ENCODE measurements at places on chromosomes 3 and 15. TPM values are rescaled to one million over a fixed set of nuclear protein-coding genes. Genes with fewer than 3 reads are reported as not detected.

- no peak for DNase-seq
Measured at GRCh38 chr15:100842756-100843730, 36.6 kb upstream of the ALDH1A3 start.

GRCh38 chr15:41777421-41777973 is 3.2 kb downstream of the MAPKBP1 start:
- no peak for DNase-seq

DNA sequence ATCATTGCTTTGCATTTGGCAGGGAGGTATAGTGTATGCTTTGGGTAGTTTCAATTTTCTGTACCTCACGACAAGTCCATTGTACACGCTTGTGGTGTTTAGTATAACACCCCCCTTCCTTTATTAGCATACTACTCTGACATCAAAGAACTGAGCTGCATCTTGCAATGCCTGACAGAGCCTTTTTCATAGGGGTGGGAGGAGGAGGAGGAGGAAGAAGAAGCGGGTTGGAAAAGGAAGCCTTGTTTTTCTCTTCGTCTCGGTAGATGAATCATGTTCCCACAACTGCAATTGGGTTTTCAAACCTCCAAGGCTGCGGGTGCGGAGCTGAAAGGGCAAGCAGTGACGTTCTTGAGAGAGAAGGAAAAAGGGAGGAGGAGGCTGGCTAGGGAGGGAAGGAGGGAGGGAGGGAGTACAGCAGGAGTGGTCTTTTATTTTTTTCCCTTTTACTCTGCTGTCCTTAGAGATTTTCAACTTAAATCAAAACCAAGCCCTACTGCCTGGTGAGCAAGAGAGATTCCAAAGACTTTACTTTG is 175.7 kb downstream of the KLHL25 start:
- peak; percentile 86 for DNase-seq

DNA sequence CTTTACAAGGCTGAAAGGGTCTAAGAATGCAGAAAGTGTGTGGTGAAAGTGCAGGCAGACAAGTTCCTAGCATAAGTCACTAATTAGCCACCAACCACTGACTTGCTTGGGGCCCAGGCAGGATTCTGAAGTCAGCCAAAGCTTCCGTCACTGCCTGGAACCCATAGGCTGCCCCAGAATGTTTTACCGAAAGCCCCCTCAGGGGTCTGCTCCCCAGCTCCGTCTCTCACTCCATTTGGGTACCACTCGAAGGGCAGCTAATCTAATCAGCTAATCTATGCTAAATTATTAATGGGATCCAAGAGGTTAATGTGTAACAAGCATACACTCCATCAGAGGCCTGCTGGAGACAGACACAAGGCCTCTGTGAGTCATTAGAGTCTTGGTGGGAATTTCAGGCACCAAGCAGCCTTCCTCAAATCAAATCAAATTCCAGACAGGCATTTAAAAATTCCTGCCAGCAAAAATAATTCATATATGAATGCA is 13.2 kb downstream of the ADAMTS9 start:
- no peak for DNase-seq

GRCh38 chr15:96369825-96370621 is 39.5 kb downstream of the NR2F2 start:
- DNase-seq, result no peak

GRCh38 chr15:50137330-50137761 is 18.3 kb upstream of the ATP8B4 start:
- no peak for DNase-seq

DNA sequence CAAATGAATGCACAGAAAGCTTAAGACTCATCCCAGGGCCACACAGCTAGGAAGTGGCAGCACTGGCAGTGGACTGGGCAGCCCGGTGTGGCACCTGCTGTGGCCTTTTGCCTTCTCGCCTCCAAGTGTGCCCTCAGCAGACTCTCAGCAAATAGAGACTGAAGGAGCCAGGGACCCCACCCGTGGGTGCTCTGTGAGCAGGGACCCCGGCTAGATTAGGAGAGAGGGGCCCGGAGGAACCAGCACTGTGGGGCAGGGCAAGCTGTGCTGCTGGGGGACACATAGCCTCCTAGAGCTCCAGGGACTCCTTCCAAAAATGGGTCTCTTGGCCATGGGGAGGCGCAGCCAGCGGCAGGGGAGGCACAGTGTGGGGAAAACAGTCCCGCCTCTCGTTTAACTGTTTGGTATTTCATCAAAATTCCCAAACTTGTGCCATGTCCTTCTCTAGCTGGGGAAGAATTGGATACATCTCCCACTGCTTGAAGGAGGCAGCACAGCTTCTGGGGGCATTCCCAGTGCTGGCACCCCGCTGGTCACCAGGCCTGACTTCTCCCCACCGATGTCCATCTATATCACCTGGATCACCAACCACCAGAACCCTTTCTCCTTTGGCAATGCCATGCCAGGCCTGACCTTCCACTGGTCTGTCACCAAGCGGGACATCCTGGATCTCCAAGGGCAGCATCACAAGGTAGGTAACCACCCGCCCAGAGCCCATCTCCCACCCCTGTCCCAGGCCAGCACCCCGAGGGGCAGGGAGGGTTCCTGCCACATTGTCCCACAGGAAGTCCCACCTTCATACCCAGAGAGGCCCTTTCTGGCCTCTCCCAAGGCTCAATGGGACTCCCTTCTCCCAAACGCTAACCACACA is 12.0 kb upstream of the TXNRD3 start:
- no peak for DNase-seq

DNA sequence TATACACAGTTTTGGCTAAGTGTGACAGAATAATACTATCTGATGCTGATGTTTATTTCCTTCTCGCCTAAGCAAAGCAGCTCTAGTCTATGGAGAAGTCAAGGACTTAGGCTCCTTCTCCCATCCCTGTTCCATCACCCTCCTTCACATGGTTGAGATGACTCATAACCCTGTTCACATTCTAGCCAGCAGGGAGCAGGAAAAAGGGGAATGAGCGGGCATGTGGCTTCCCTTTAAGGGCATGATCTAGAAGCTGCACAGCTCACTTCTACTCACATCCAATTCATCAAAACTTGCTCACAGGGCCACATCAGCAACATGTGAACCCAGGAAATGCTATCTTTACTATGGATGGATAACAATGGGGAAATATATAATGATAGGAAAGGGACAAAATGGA is 40.9 kb downstream of the CBLB start:
- DNase-seq, result no peak

- no peak for DNase-seq
Measured at GRCh38 chr15:92638709-92639365, 16.7 kb downstream of the FAM174B start.

DNA sequence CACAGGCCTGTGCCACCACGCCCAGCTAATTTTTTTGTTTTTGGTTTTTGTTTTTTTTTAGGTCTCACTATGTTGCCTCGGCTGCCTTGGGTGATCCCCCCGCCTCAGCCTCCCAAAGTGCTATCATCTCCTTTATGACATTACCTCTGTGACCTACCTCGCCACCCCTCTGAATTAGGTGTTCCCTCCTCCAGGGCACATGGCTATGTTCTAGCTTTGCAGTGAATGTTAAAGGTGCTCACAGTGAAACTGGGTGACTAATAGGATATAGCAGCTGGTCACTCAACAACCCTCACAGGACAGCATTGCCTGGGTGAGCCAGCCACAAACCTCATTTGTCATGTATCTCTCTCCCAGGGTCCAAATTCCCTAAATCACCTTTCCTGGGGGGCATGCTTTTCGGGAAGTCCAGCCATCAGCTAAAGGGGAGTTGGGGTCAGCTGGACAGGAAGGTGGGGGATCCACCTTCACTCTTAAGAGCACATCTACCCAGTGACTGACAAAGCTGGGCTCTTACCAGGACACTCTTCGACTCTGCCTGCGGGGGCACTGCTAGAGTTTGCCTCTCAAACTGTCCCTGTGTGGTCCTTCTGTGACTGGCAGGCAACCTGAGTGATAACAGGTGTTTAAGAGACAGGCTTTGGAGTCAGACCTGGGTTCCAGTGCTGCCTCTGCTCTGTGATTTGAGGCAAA is 1.6 kb upstream of the TTLL3 start:
- DNase-seq, result no peak

DNA sequence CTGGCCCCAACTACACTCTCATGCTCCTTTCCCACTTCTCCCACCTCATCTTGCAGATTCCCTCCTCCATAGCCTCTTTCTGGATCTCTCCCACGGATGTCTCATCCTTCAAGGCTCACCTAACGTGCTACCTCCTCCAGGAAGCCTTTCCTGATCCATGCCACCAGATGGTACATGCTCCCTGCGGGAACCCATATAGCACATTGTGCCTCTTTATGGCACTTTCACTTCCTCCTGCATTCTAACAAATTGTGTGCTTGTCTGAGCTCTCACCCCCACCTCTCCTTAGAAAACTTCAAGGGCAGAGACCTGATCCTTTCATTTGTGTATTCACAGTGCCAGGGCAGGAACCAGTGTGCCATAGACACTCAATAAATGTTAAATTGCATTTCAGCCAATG is 63.0 kb downstream of the HES1 start:
- DNase-seq, result no peak

DNA sequence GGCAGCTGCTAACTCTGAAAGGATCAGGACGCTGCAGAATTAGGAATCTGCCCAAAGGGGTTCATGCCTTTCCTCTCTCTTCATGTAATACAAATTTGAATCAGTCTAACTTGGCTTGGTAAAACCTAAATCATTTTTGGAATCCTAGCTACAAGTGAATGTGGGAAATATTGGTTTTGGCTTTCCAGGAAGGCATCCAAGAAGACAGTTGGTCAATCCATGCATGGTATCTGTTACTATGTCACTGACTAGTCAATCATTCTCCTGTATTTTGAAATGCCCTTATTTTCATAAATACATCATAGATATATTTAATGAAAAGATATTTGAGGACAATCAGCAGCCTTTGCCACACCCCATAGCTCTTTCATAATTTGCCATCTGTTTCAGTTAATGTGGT is 7.5 kb upstream of the PLS1 start:
- no peak for DNase-seq

- DNase-seq, result no peak
Measured at GRCh38 chr3:70554170-70554569, 241.7 kb upstream of the MDFIC2 start.

DNA sequence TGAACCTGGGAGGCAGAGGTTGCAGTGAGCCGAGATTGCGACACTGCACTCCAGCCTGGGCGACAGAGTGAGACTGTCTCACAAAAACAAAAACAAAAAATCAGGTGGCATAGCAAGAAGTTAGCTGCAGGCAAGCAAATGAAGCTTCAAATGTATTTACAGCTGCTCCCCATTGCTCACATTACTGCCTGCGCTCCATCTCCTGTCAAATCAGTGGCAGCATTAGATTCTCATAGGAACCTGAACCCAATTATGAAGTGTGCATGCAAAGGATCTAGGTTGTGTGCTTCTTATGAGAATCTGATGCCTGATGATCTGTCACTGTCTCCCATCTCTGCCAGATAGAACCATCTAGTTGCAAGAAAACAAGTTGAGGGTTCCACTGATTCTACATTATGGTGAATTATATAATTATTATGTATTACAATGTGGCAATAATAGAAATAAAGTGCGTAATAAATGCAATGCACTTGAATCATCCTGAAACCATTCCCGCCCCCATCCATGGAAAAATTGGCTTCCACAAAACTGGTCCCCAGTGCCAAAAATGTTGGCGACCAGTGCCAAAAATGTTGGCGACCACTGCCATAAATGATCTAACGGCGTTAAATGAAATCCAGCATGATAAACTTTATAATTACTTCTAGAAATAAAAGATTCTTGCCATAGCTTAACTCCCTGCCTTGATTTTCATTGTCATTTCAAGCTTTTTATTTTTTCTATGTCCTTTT is 616.7 kb upstream of the NAALADL2 start:
- no peak for DNase-seq

DNA sequence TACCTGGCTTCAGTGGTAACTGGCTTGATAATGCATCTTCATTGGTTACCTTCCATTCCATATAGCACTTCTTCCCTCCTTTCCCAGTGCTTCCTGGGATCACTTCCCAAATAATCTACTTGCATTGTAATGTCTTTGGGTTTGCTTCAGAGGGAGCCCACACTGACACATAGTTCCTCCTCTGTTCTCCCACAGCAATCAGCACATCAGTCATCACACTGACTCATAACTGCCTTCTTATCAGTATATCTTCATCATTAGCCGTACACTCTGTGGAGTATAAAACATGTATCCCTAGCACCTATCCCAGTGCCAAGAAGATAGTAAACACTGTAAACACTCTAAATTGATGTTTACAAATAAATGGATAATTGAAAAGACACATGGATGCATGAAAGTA is 91.4 kb upstream of the SCN10A start:
- DNase-seq, result no peak

- DNase-seq, result no peak
Measured at GRCh38 chr3:189282741-189283140, 111.0 kb downstream of the TPRG1 start.

GRCh38 chr3:105533960-105534359 is 167.3 kb downstream of the ALCAM start:
- no peak for DNase-seq

The ANKUB1 gene
- total RNA-seq, result 0.87 TPM

The RASA2 gene
- 19.6 TPM for total RNA-seq

The CLDN18 gene
- total RNA-seq, result not detected

The TICRR gene
- not detected for total RNA-seq

The TRH gene
- total RNA-seq, result not detected

The PLCL2 gene
- total RNA-seq, result 17.7 TPM

The ITPKA gene
- total RNA-seq, result not detected

The IVD gene
- 88.6 TPM for total RNA-seq

The CLRN1 gene
- total RNA-seq, result not detected

The CCDC39 gene
- total RNA-seq, result not detected
